ENCODE measurements at places on chromosomes 7 and 10.

GRCh38 chr7:139718859-139719258 lies 58.9 kb downstream of the HIPK2 start:
- no peak for DNase-seq

DNA sequence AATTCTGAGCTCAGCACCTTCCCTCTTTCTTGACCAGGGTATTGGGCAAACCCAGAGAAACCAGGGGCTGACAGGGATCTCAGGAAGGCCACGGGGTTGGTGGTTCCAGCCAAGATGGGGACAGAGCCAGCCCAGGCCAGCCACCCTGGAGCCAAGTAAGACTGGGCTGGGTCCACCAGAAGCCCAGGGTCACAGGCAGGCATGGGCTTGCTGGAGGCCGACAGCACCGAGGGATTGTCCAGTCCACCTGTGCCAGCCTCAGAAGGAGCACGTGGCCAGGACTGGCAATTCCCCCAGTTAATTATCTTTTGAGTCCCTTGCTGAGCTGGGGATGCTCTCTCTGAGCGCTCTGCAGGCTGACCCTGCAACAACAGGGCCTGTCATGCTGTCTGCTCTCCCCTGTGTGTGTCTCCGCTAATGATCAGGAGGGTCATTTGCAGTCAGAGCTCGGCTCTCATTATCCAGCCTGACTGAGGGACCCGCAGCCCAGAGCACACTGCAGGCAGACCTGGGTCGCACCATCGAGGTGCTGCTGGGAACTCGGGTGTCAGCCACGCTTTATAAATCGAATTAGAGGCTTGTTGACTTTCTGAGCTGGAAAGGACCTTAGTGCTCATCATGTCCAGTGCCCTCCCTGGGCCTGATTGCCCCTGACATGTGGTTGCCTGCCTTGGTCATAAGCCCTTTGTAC lies 69.5 kb upstream of the PPIF start:
- DNase-seq, result no peak

- DNase-seq, result no peak
These were observed 18.6 kb upstream of the TMEM225B start for GRCh38 chr7:99579281-99579955.

DNA sequence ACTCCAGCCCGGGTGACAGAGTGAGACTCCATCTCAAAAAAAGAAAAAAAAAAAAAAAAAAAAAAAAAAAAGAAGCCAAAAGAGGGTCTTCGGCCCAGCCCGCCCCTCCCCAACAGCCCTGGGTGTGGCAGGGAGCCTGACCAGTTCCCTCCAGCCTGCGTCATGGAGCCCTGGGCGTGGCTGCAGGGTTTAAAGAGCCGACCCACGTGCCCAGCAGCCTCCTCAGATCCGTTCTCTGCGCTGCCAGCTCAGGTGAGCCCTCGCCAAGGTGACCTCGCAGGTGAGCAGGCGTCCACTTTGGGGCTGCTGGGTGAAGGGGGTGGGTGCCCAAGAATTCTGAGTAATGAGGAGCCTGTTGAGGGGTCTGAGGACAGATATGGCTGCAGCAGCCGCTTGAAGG lies at the start of gene FXYD4:
Gene FXYD4 (plus strand): TSS at position 219 of the 400 bp plus-strand sequence. CDS start 2,111 bp downstream, outside the sequence.
- no peak for DNase-seq

DNA sequence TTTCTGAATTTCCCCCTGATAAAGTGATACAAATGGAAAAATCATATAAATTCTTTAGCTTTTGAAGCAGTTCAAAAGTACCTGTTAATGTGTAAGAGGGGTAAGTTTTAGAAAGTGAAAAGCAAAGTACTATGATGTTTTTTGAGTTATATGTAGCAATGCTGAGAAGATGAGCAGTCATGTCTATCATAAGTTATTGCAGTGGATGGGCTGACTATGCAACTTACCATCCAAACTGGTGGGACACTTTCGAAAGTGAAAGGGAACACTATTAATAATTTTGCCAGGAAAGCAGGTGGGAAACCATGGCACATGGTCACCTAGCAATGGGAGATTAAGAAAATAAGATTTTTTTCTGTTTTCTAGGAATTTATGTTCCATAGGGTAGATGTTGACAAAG lies 4.1 kb downstream of the MINPP1 start:
- no peak for DNase-seq

DNA sequence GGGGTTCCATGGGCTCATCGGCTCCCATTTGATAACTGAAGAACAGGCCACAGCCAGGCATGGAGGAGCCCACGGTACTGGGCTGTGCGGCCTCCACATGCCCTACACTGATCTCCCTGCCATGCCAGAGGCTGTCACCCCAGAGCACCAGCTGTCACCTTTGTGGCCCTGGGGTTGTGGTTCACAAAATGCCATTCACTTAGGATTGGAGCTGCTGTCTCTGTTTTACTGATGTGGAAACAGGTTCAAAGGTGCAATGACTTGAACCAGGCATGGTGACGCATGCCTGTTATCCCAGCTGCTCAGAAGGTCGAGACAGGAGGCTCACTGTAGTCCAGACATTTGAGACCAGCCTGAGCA lies 4.3 kb upstream of the UPK3B start:
- no peak for DNase-seq

GRCh38 chr7:32935558-32935957 lies 21.7 kb upstream of the FKBP9 start:
- DNase-seq, result no peak

- no peak for DNase-seq
These were observed 194.7 kb upstream of the SEMA3A start for GRCh38 chr7:84389242-84389641.

- no peak for DNase-seq
These were observed 1.6 kb upstream of the MARVELD1 start for GRCh38 chr10:97711640-97712572.

GRCh38 chr10:131009791-131010190 lies 301.7 kb downstream of the TCERG1L start:
- no peak for DNase-seq

DNA sequence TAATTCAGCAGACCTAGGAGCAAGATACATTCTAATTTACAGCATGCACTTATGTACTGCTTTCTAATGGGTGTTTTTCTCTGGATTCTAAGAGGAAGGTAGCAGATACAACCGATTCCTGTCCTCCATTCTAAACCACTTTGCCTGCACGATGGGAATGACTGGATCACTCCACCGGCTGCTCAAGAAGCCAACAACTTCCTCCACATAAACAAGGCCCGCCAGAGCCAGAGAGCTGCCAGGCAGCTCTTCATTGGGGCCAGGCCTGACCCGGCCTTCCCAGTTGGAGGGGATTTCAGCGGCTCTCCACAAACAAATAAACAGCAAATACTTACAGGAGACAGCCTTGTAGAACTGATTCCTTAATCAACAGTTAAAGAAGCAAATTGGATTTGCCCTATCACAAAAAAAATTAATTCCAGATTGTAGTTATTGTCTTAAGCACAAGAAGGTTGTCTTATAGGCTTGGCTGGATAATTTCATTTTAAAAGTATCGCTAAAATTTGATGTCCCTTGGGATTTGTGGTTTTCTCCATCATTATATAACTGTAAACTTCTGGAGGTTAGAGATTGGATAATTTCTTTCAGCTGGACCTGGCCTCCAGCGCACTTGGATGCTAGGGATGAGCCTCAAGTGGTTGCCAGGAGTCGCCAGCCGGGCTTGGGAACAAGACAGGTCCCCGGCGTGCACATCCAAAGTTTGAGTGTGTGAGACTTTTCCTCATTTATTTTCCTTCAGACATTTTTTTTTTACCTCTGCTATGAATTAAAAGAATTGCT lies 20.9 kb downstream of the EBF3 start:
- no peak for DNase-seq

GRCh38 chr7:50921114-50921813 lies 138.6 kb upstream of the GRB10 start:
- DNase-seq, result no peak

- DNase-seq, result no peak
These were observed 428.6 kb downstream of the DPP6 start for GRCh38 chr7:154480817-154481216.

DNA sequence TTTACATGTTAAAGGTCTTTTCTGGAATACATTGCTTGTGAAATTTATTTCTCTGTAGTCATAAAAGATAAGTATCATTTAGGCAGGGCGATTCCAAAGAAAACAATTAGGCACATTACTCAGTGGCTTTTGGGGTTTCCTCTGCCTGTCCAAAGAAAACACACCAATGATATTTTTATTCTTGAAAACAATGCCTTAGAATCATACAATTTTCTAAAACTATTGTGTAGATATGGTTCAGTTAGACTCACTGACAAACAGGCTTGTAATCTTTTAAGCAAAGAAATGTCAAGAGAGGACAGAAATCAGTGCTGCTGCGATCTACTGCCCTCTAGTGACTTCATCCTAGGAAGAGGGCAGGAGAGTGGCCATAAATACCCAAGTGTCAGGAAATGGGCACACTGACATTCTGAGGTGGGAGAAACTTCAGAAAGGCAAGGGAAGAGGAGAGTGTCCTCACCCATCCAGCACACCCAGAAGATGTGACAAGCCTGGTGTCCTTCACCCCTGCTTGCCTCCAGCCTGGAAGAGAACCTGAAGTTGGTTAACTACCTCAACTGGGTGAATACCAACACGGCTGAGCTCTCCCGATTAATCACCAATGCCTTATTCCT lies 120.5 kb downstream of the GALNT11 start:
- peak; percentile 32 for DNase-seq

GRCh38 chr10:6729861-6730344 lies 149.8 kb upstream of the PRKCQ start:
- no peak for DNase-seq

- peak; percentile 18 for DNase-seq
These were observed 686 bp downstream of the AASS start for GRCh38 chr7:122143376-122143750.

GRCh38 chr10:51875610-51876009 lies 176.2 kb upstream of the CSTF2T start:
- no peak for DNase-seq

All from left renal pelvis (tissue), 4 donors.